ENCODE measurements at places on chromosomes 6 and 20.

DNA sequence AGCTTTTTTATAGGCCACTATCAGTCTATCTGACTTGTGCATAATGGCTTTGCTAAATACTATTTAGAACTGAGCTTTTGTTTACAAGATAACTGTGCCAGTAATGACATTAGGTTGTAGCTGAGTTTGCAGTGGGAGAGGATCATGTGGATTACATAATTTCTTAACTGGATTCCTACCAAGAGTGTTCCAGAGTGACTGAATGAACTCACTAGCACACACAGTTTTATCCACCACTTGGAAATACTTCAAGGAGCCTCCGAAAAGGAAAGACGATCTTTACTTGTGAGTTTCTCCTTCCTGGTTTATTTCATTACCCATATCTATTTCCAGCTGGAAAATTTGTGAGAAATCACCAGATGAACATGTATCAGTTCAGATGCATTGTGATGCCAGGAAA is 10.9 kb upstream of the SYNE1 start:
- DNase-seq, result no peak

- DNase-seq, result no peak
These were observed 37.8 kb upstream of the RNF144B start for GRCh38 chr6:18349386-18349785.

DNA sequence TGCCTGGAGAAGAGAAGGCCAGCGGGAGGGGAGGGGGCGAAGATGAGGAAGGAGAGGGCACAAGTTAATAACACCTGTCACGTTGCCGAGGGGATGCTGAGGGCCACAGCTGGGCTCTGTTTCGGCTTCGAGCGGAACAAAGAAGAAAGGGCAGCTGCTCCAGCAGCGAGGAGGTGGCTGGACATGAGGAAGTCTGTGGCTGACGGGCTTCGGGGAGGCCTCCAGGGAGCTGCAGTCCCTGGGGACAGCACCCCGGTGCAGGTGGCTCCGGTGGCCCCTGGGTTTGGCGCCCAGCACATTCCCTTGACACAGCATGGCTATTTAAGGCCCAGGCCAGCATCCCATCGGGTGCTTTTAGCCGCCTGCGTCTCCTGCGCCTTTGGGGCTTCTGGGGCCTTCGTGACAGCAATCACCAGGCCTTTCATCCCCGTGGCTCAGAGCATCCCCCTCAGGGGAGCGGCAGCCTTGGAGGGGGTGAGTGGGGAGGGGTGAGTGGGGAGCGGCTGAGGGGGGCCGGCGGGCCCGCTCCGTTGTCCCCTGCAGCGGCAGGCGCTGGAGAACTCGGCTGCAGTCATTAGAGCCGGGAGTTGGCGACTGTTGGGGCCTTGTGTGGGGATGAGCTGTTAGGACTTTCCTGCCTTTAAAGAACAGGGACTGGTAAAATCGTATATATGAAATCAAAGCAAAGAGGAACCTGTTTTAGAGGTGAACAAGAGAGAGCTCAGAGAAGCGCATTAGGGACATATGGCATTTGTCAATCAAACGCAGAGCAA is 99.0 kb downstream of the TMEM242 start:
- no peak for DNase-seq

- no peak for DNase-seq
These were observed at the start of gene ADGRF5 for GRCh38 chr6:46921731-46922130. Gene ADGRF5, minus strand, starts transcription at chr6:46921938. Its CDS starts 15,176 bp downstream, at chr6:46906762.

- DNase-seq, result no peak
These were observed 78.4 kb upstream of the CCDC28A start for GRCh38 chr6:138695193-138695592.

GRCh38 chr20:11394145-11394833 is 523.4 kb upstream of the BTBD3 start:
- DNase-seq, result no peak

DNA sequence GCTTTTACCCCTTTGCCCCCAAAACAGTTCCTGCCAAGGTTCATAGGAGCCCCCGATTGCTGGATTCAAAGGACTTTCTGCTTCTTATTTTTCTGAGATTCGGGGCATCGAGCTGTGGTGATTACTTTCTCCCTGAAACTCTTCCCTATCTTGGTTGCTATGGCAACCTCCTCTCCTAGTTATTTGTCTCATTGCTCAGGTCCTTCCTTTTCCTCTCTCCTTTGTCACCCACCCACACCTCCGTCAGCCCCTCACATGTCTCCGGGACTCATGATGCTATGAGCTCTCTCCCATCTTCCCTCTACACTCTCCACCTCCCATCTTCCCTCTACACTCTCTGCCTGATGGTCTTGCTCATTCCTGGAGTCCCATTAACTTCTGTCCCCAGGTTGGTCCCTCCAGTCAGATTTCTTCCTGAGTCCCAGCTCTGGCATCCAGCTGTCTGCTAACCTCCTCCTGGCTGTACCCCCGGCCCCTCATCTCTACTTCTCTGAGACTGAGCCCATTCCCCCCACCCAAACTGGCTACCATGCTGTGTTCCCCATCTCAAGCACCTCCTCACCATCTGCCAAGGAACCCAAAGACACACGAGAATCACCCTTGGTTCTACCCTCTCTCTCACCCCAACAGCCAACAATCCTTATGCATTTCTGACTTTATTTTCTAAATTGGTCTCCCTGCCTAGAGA is 30.2 kb upstream of the NNAT start:
- DNase-seq, result no peak

GRCh38 chr6:811191-811590 is 118.3 kb upstream of the EXOC2 start:
- DNase-seq, result no peak

- DNase-seq, result no peak
These were observed at the start of gene PKIB for GRCh38 chr6:122609881-122610689. Gene PKIB, plus strand, starts transcription at chr6:122610405. Its CDS starts 107,390 bp downstream, at chr6:122717795.

DNA sequence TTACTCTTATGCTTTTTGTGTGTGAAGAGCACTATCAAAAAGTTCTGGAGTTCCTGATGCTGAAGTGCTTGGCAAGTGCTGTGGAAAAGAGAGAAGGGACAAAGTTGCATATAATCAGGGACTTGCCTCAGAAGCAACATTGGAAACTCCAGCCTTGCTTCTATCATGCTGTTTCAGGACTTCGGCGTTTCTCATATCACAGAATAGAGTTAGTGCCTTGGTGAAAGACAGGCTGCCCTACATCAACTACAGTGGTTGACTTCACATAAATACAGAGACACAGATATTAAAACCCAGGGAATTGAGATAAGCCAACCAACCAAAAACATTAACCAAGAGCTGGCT is 36.2 kb upstream of the CDKAL1 start:
- no peak for DNase-seq

DNA sequence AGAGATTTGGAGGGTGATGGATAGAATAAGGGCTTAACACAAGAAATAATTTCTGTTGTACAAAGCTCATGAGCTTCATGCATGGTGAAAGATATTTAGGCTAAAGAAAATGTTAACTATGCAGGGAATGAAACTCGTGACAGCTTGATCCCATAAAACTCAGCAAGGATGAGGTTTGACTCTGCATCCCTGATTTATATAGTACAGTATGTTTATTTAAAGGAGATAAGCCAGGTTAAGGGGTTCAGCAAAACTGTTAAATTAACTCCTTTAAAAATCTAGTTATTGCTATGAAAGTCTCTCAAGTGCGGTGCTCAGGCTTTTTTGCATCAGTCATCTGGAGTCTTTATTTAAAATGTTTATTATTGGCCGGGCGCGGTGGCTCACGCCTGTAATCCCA is 326.4 kb downstream of the LAMA2 start:
- DNase-seq, result no peak

- no peak for DNase-seq
These were observed 70.4 kb downstream of the COL12A1 start for GRCh38 chr6:75135450-75135849.

DNA sequence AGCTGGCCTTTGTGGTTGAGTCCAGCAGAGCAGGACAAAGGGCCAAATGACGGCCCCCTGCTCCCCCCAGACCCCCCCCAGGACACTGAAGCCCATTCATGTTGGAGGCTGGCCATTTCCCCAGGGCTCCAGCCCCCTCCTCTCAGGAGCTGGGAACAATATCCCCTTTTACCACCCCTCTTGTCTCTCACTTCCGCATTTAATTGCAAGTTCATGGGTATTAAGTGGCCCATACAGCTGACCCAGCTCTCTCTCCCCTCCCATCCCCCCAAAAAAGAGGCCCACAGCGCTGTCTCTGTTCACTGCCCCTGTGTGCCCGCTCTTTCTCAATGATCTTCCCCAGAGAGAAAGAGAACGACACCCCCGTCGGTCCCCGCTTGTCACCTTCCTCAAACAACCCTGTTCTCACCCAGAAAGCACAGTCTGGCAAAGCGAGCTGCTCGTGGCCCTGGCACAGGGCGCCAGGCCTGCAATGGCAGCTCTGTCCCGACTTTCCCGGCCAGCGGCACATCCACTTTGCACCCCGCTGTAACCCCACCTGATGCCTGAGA is 30.4 kb downstream of the PREX1 start:
- no peak for DNase-seq

- no peak for DNase-seq
These were observed 21.4 kb downstream of the PYGB start for GRCh38 chr20:25269057-25269832.

DNA sequence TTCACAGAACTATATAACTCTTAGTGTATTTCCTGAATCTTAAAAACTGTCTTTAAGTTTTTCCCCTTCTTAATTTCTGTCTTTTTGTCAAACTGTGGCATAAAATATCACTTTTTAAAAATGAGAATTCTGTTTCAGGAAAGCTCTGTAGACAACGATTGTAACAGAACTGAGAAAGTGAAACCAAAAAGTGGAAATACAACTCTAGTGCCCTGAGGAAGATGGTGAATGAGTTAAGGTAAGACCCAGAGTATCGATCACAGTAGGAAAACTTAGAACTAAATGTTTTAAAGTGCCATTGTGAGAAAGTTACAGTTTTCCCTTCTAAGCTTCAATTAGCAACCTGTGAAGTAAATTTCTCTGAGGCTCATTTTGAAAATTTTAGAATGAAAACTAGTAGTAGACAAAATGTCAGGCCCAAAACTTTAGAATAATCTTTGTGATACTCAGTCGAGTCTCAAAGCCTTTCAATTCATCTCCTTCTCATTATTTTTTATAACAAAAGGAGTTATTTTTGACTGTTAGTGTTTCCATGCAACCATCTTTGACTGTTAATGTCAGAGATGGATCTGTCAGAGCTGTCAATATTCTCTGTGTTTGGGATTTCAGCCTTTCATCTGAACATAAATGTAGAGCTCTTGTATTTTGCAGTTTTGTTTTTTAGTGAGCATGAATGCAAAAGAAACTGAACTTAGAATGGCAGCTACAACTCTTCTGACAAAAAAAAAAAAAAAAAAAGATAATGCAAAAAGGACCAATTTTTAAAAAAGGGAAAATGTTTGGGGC is 19.0 kb upstream of the TRDN start:
- no peak for DNase-seq

- DNase-seq, result no peak
These were observed 135.9 kb downstream of the CDH4 start for GRCh38 chr20:61387954-61388348.

GRCh38 chr6:64013011-64013410 is 377.4 kb downstream of the PHF3 start:
- no peak for DNase-seq

DNA sequence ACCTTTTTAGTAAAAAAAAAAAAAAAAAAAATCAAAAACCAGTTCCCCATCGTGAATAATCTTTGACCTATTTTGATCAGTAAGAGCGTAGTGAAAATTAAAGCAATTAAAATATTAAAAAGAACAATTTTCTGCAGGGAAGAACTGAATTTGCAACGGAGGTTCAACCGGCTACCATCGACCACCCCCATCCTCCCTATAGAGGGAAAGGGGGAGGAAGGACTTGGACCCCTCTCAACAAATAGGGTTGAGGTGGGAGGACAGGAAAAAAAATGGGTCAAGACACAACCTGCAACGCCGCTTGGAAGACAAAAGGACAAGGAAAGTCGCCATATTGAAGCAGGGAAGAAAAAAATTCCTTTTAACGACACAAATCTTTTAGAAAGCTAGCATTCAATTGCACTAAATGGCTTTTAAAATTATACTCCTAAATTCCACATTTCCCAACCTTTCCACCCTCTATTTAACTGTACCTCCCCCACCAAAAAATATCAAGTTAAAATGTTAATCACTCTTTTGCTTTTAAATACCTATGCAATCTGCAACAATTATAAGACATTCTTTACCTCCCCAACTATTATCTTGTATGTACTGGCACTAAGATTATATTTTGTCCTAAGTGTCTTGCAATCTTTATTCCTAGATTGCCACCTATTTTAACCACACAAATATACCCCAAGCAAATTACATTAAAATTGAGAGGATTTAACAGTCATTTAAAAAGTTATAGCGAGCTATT is 1.7 kb downstream of the PPP1R10 start:
- no peak for DNase-seq

- DNase-seq, result no peak
These were observed 28.0 kb downstream of the ARFGEF2 start for GRCh38 chr20:48949304-48950170.

GRCh38 chr6:69456086-69456485 is 340.7 kb downstream of the LMBRD1 start:
- DNase-seq, result no peak

- no peak for DNase-seq
These were observed 28.1 kb downstream of the PCMT1 start for GRCh38 chr6:149777624-149778023.

- DNase-seq, result no peak
These were observed 8.9 kb downstream of the TREM1 start for GRCh38 chr6:41277605-41278004.

- no peak for DNase-seq
These were observed 204.3 kb downstream of the EPM2A start for GRCh38 chr6:145531032-145531431.

- no peak for DNase-seq
These were observed 23.6 kb downstream of the PKHD1 start for GRCh38 chr6:52063584-52064344.

GRCh38 chr6:130150906-130151305 is 71.8 kb downstream of the SAMD3 start:
- DNase-seq, result no peak

DNA sequence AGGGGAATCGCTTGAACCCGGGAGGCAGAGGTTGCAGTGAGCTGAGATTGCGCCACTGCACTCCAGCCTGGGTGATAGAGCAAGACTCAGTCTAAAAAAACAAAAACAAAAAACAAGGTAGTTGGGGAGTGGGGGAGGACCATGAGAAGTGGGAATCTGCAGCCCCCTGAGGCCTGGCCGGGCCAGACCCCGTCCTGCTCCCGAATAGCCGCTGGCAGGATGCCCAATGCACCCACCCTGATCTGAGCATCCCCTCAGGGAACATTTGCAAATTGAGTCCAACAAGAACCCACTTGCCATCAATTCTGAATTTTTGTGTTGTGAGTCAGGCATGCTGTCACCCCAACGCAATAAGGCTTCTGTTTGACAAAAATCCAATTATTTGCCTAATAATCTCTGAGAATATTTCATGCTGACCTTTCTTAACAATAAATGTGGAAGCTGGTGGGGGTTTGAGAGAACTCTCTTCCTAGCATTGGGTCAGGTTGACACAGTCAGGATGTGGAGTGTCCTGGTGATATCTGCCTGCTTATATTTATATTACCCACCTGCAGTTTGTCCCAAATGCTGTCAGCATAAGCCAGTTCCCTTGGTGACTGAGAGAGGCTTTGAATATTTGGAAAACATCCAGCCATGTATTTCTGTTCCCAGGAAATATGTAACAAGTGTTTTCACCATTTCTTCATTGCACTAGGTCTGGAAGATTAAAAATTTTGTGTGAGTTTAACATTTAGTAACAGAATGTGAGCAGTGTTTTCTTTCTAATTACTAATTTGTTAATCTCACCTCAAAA is 28.4 kb upstream of the FRMD1 start:
- no peak for DNase-seq
